CD4-positive, alpha-beta T cell treated with Interleukin-15 for 1 hour (primary cell): ENCODE measurements at places on chromosomes 7 and 10.

DNA sequence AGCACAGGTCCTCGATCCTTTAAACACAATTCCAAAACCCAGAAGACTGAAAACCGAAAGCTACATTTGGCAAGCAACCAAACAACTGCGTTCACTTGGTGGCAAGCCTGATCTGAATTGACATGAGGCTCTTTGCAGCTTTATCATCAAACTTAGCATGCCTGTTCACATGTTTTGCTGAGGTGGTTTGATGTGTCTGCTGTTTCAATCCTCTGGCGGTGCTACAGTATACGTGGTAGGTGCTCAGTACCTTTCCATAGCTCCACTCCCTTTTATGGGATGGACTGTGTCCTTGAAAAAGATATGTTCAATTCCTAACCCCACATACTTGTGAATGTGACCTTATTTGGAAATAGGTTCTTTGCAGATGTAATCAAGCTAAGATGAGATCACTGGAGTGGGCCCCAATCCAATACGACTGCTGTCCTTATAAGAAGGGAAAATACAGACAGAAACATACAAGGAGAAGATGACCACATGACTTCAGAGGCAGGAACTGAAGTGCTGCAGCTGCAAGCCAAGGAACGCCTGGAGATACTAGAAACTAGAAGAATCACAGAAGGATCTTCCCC lies 33.4 kb downstream of the CCDC6 start:
- no peak for DNase-seq

GRCh38 chr7:50497968-50498367 lies 47.8 kb upstream of the FIGNL1 start:
- no peak for DNase-seq

GRCh38 chr10:114342976-114343375 lies 61.3 kb downstream of the AFAP1L2 start:
- no peak for DNase-seq

DNA sequence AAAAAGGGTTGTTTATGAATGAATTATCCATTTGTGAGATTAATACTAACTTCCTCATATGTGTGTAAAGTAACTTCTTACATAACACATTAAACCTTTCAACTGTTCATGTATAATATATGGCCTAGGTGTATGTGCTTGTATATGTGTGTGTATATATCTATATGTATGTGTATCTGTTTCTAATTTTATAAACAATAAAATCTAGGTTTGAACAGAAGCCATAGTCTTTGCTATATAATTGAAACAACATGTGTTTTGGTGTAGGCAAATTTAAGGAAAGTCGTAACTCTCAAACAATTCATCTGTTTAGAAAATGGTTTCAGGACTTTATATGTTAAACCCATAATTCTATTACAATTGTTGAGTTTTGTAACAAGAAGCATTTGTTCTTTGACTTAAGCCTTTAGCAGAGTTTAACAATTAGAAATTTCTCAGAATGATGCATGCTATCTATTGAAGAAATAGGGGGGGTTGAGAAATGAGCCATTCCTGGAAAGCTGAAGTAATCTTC lies 103.3 kb downstream of the BBS9 start:
- DNase-seq: no peak

- no peak for DNase-seq
Observed at GRCh38 chr10:69757553-69758309, 44.0 kb upstream of the COL13A1 start.

- DNase-seq: no peak
Observed at GRCh38 chr10:6260843-6261242, 58.1 kb downstream of the PFKFB3 start.

DNA sequence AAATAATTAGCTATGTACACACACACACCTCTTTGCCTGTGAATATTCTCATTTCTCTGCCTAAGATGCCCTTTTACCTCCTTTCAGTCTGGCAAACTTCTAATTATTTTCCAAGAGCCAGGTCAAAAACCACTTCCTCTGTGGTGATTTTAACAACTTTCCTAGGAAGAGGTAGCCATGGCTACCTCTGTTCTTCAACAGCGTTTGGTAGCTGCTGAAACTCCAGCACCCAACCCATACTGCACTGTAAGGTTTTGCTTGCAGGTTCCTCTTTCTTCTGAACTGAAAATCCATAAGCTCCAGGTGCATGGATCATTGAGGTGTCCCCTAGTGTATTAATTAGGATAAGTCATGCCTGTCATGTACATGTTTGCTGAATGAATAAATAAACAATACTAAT lies 25.6 kb downstream of the NRCAM start:
- no peak for DNase-seq

DNA sequence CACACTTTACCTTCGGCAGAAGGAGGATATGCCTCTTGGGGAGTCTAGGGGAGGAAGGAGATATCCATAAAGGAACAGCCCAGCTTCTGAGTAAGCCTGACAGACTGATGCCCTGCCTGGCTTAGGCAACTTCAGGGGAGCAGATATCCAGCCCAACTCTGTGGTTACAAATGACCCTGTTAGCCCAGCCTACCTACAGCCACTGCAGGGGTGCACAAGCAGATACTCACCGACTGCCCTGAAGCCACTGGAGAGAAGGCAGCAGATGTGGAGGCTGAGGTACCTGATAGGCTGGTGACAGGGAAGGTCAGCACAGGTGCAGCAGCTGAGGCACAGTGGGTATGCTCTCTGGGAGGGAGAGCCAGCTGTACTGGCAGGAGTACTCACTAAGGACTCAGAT lies 770.2 kb downstream of the GRID1 start:
- DNase-seq: no peak

DNA sequence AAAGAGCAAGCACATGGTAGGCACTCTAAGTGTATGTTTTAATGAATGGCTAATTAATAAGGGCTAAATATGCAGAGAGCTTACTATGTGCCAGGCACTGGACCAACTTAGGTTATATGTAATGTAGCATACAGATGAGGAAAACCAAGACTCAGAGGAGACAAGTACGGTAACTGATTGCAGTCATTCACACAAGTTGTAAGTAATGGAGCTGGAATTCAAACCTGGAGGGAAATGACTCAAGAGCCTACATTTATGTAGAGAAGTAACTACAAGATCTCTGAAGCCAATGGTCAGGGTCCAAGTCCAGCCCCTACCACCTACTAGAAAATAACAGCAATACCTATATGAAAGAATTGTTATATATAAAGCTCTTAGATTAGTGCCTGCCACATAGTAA lies 97.3 kb upstream of the KCNIP2 start:
- no peak for DNase-seq

DNA sequence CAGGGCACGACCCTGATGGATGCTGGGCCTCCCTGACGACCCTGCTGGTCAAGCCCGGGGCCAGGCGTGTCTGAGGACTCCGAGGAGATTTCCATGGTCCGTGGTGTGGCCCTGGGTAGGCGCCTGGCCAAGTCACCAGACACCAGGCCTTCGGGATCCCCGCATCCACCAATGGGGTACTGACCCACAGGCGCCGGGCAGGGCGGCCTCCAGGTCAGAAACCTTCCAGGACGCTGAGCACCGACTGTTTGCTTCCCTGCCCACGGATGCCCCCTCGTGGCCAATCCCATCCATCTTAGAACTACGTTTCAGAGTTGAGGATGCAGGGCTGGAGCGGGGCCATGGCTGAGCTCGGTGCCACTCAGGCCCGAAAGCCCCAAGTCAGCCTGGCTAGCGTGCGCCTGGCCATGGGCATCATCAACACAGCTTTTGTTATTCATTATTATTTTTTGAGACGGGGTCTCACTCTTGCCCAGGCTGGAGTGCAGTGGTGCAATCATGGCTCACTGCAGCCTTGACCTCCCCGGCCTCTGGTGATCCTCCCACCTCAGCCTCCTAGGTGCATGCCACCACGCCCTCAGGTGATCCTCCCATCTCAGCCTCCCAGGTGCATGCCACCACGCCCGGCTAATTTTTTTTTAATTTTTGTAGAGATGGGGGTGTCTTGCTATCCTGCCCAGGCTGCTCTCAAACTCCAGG lies 7.1 kb upstream of the AMZ1 start:
- peak; percentile 51 for DNase-seq

DNA sequence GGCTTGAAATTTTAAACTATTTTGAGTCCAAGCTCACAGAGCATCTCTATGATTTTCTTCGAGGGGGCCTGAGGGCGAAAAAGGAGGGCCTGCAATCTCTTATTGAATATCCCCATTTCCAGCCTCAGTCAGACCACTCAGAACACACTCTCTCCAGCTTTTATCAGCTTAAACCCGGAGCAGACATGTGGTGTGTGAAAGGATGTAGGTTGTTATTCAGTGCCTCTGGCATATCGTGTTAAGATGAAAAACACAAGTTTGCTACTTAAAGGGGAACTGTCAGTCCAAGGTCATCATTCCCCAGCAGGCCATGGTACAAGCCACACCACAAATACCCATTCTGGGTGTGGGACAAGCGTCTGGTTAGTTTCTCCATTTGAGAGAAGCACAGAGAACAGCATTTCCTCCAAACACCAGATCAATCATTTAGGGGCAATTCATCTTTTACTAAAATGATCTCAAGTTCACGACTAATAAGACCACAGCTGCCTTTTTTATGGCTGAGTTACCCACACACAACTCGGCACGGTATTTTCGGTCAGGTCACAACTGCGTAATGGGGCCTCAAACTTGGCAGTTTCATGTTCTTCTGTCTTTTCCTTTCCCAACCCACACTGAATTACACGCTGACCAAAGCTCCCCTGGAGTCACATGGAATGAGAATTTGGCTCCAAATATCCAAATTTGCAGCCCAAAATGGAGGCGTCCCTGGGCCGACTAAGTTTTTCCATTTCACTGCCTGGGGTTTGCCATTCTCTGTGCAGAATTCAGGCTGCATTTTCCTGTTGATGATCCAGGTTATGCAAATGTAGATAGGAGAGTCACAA lies 188.4 kb downstream of the SEM1 start:
- no peak for DNase-seq

- no peak for DNase-seq
Observed at GRCh38 chr7:85749696-85750453, 563.0 kb upstream of the SEMA3D start.

- peak; percentile 33 for DNase-seq
Observed at GRCh38 chr7:151087245-151088018, 1.2 kb downstream of the AGAP3 start.

DNA sequence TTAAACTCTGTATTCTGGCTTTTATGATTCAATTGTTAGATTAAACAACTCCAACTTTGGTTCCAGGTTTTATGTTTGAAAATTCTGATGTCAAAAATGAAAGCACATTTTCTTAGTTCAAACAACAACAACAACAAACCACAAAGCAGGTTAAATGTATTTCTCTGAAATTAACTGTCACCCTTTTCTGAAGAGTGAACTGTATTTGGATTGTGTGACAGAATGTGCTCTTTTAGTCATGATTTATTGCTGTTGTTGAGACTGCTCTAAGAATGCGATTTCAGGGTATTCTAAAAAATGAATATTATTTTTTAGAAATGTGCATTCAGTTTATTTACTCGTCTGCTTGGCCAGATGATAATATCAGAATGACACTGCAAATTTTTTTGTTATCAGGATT lies 144.1 kb downstream of the GNAI1 start:
- no peak for DNase-seq

DNA sequence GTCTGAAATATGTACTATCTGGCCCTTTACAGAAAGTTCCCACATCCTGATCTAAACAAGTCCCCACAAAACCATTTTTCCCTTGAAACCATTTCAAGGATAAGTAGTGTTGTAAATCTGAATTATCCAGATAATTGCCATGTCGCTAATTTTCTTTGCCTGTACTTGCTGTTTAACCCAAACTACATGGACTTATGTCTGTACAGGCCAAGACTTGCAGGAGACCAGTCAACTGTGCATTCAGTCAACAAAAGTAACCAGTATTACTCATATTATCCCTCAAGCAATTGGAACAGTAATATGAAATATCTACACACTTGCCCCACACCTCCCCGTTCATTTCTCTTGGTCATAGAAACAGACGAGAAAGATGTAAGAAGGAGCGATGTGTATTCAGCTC lies 347.8 kb upstream of the NFE2L3 start:
- no peak for DNase-seq

DNA sequence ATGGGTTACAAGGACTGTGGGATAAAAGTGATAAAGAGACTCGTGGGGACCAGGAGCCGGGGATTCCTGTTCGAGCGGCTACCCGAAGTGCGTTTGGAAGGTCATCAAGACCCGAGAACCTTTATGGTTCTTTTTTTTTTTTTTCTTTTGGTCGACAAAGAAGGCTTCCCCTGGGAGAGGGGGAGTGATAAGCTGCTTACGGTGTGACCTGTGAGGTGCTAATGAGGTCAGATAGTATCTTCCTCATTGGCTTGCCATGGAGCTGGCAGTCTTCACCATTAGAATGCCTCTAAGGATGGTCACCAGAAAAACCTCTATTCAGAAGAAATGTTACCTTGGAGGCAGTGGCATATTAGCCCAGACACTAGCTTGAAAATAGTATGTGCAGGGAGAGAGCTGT lies 92.3 kb upstream of the STEAP4 start:
- no peak for DNase-seq

DNA sequence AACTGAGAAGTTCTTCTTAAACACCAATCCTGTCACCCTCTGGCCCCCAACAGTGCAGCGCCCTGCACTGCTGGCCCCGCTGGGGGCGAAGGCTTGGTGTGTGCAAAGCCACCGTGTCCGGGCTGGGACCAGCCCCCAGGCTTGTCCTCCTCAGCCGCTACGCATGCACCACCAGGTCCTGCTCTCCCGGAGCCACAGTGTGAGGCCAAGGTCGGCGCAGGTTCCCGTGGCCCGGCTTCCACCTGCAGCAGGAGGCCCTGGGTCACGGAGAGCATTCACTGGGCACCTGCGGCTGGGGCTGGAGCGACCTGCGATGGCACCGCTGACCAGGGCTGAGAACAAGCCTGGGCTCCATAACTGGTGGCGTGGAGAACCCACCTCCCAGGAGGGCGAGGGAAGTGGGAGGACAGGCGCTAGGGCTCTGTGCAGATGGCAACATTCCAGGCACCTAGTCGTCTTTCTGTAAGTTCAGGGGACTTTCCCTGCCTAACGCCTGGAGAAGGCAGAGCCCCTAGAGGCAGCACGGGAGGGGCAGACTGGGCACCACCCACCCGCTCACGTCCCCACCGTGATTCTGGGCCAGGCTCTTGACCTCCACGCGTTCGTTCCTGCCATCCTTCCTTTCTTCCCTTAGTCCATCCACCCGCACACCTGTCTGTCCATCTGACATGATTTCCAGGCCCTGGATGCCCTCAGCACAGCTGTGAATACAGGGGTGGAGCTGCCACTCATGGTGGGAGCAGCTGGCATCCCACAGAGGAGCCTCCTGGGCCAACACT lies 271.6 kb downstream of the ELFN1 start:
- no peak for DNase-seq

GRCh38 chr10:118547282-118547681 lies 48.2 kb downstream of the PRLHR start:
- DNase-seq: no peak

GRCh38 chr10:131015271-131015670 lies 296.2 kb downstream of the TCERG1L start:
- no peak for DNase-seq
